Right renal pelvis (tissue), 4 donors: ENCODE measurements at places on chromosomes 1 and 21.

GRCh38 chr1:92480813-92481598 is 5.7 kb downstream of the GFI1 start:
- no peak for DNase-seq

DNA sequence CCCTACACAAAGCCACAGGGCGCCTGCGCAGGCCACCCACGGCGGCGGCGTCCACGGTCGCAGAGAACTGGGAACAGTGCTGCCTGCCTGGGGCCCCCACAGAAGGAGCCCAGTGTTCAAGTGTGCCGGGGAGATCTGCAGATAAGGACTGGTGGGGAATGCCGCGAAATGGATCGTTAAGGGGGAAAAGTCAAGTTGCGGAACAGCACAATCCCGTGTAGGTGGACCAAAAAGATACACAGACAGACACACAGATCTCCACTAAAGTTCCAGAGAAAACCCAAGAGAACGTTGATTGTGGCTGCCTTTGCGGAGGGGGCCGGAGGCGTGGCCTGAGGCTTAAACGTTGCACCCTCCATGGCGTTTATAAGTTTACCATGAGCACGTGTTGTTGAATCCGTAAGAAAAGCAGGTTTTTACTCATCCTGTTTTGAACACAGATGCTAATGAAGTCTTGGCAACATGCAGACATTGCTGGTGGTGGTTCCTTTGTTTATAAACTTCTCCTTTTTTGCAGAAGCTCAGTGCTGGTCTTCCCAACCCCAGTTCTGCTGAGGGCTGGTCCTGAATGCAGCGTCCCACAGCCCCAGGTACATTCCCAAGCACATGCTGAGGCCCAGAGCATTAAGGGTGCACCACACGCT is 4.1 kb downstream of the SPATC1L start:
- DNase-seq: no peak

DNA sequence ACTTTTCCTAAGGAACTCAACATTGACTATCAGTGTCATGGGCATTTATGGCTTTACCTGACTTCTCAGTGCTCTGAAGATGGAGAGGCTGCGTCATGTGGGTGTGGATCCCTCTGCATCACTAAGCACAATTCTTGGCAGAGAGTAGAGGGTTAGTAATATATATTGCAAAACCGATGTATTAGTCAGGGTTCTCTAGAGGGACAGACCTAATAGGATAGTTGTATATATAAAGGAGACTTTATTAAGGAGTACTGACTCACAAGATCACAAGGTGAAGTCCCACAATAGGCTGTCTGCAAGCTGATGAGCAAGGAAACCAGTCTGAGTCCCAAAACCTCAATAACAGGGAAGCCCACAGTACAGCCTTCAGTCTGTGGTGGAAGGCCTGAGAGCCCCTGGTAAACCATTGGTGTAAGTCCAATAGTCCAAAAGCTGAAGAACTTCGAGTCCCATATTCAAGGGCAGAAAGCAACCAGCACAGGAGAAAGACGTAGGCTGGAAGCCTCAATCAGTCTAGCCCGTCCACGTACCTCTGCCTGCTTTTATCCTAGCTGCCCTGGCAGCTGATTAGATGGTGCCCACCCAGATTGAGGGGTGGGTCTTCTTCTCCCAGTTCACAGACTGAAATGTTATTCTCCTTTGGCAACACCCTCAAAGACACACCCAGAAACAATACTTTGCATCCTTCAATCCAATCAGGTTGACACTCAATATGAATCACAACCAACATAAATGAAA is 159.7 kb upstream of the NRIP1 start:
- DNase-seq: no peak

- no peak for DNase-seq
These were observed 16.8 kb upstream of the MARK1 start for GRCh38 chr1:220511179-220511578.

- no peak for DNase-seq
These were observed 7.9 kb downstream of the LURAP1 start for GRCh38 chr1:46211051-46211450.

DNA sequence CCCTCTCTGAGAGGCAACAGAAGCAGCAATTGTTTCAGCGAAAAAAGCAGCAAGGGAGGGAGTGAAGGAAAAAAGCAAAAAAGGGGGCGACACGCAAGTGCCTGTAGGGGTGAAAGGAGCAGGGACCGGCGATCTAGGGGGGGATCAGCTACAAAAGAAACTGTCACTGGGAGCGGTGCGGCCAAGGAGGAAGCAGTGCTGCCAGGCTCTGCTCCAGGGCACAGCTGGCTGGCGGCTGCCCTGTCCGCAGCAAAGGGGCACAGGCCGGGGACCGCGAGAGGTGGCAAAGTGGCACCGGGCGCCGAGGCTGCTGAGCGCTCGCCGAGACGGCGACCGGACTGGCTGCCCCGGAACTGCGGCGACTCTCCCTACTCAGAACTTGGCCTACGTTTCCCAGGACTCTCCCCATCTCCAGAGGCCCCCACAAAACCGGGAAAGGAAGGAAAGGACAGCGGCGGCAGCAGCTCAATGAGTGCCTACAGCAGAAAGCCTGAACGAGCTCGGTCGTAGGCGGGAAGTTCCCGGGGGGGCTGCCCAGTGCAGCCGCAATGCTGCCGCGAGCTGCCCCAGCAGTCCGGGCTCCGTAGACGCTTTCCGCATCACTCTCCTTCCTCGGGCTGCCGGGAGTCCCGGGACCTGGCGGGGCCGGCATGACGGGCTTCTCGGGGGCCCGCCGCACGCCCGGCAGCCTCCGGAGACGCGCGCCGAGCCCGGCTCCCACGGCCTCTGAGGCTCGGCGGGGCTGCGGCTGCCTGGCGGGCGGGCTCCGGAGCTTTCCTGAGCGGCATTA is 1.0 kb upstream of the CDKN2C start:
- no peak for DNase-seq

DNA sequence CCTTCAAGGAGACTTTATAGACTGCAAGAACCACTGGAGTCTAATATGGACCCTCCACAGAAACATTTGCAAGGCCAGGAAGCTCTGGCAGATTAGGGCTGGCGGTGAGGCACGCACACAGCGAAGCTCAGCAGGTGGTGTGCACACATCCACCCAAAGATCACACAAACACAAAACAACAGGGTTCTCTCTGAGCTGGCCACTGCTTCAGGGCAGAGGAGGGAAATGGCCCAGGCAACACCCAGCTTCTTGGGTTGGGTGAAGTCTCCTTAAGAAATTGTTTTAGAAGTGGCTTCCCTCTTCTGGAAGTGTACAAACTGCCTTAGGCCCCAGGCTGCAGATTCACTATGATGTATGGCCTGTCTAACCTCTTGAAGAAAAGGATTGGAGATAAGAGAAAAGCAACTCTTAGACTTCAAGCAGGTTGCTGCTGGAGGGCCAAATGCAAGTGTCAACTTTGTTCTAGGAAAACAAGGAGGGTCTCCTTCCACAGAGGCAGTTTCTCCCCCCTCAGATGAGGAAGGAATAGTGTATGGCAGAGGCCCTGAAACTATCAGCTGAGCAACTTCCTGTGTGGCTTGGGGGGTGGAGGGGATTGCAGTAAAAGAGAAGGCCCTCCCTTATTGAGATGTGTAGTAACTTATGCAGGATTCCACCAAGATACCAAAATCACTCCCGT is 2.0 kb downstream of the RCSD1 start:
- no peak for DNase-seq

DNA sequence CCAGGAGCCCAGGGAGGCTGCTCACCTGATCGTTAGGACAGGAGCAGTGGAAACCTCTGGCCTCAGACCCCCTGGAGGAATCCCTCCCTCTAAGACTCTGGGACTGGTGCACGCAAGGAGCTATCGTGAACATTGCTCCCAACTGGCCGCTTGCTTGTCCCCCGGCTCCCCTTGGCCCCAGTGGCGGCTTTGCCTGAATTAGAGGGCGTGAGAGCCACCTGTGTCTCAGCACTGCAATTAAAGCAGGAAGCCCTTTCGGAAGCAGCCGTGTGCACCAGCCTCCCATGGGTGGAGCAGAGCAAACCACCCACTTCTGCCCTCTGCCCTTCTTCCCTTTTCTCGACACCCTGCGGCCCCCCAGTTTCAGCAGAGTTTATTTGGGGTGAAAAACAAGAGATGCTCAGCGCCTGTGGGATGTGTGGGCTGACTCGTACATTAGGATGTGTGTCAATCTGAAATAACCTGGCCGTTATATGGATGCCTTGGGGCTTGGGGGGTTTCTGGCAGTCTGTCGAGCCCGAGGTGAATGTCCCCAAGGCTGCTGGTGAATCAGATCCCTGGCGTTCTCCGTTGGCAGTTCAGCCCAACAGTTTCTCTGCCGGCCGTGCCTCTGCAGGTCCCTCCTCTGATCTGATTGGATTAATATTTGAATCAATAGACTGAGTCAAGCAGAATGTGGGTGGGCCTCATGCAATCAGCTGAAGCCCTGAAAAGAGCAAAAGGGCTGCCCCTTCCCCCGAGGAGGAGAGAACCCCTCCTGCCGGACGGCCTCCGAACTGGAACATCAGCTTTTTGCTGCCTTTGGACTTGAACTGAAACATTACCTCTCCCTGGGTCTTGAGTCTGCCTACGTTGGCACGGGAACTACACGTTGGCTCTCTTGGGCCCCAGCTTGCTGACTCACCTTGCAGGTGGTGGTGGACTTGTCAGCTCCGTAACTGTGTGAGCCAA is 7.3 kb upstream of the UMODL1 start:
- DNase-seq: no peak

DNA sequence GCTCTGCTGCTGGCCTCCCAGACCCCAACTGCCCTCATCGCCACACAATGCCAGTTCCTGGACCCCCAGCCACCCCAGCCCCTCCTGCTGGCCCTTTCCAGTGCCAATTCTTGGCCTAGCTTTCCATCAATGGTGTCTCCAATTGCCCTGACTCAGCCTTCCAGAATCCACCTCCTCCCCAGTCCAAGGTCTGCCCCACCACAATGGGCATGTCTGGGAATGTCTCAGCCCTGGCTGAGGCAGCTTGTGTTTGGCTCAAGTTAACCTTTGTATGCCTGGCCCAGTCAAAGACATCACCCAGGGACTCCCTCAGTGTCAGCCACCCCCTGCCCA is 16.4 kb downstream of the ALDH4A1 start:
- DNase-seq: no peak

DNA sequence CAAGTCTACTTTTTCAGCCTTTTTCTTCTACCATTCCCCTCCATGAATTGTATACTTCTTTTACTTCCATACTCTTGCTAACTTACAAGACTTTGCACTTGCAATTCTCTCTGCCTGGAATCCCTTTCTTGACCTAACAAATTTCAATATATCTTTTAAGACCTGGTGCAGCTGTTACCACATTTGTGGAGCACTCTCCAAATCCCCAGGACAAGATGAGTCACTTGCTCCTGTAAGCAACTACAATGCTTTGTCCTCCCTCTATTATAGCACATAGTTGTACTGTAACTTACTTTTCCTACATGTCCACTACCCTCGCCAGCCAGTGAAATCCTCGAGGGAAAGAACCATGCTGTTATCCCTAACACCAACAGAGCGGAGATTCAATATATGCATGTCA is 43.1 kb downstream of the WARS2 start:
- no peak for DNase-seq

DNA sequence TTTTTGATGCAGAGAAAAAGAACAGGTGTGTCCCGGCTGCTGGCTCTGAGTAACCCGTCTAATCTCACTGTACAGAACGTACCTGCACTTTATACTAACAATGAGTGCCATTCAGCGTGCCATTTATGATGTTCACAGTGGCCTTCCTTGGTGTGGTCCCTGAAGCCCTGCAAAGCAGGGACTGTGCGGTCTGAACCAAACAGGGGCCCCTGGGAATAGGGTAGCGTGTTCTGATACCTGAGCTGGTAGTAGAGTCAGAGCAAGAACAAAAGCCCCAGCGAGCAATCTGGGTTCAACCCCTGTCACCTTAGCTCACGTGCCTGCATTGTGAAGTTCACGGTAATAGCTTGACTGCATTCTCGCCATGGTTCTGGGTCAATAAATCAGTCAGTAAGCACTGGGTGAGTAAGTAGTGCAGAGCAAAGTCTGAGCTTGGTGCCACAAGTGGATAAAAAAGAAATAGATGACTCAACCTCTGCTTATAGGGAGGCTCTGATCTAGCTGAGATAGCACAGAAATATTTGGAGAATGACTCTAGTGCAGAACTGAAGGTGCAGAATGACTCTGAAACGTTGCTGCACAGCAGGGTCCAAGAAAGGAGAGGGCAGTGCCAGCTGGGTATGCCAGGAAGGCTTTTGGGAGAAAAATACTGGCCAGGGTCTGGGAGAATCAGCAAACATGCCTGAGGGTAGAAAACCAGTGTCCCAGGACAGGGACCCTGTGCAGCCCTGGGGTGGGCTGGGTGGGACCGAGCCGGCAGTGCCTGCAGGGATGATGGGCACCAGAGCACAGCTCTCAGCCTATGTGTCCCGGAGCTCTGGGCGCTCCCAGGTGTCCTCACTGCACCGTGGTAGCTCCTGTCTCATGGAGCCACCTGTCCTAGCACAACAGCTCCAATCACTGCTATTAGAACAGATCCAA is 125.9 kb downstream of the RHOU start:
- DNase-seq: no peak

DNA sequence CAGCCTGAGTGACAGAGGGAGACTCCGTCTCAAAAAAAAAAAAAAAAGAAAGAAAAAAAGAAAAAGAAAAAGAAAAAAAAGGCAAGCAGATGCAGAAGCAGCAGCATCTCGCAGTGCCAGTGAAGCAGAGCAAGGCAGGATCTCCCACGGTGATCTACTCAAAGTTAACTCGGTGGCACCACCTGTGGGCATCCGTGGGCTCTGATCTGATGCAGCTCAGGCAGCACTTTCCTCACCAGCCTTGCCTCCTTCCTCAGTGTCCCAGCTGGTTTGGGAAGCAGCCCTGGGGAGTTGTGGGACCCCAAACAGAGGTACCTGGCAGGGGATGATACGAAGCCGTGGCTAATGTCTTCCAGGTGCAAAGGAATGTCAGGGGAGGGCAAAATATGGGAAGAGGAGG is 104.3 kb upstream of the KRTAP19-8 start:
- DNase-seq: no peak

GRCh38 chr1:97252076-97252475 is 530.5 kb downstream of the PTBP2 start:
- DNase-seq: no peak

DNA sequence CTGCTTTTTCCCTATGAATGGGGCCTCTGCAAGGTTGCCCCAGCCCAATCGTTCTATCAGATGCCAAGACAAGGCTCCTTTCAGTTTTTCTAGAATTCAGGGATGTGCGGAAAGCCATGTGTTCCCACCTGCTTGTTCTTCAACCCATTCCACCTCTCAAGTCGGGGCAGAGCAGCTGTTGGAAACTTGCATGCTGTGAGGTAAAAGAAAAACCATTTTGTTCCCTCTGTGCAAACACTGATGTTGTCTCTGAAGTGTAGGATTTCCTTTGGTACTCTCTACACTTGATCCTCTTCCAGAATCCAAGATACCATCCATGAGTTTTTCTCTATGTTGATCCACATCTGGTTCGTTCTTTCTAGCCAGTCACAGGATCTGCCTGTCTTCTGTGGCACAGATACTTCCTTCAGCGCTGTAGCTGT is 7.3 kb downstream of the IER5 start:
- DNase-seq: no peak

DNA sequence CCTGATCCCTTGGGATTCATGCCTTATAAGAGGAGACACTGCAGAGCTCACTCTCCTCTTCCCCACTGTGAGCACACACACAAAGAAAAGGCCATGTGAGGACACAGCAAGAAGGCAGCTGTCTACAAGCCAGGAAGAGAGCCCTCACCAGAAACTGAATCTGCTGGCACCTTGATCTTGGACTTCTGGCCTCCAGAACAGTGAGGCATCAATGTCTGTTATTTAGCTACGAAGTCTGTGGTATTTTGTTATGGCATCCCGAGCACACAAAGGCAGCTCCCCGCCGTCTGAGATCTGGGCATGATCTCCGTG is 47.1 kb upstream of the RPL11 start:
- DNase-seq: no peak
